ENCODE measurements at places on chromosomes 3 and 15.

GRCh38 chr3:71549951-71550350 lies 33.6 kb downstream of the FOXP1 start:
- DNase-seq = no peak

DNA sequence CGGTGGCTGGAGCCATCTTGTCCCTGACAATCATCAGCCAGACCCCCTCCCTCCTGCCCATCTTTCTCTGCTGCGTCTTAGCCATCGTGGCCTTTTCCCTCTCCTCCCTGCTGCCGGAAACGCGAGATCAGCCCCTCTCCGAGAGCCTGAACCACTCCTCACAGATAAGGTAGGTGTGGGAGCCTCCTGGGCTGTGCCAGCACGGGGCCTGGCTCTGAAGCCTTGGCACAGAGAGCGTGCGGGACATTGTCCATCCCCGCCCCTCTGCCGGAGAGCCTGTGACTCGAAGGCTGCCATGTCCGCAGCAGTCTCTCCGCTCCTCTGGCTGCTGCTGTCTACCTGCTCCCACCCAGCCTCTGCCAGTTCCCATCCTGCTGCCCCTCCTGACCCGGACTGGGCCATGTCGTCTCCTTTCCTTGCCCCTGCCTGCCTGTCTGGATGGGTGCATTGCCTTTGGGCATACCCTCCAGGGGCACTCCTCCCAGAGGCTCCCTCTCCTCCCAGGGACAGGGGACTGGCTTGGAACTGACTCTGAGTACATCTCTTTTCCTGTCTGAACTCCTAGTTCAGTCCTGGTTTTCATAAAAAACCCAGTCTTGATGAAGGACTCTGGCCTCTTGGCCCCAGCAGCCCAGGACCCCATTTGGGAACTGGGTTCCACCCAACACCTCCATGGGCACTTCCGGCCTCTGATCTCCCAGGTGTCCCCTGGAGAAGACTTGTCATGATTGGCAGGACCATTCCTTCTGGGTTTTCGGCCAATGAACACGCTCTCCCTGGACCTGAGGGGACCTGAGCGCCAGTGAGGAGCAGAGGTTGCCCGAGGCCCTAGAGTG lies 30.0 kb upstream of the XYLB start:
- DNase-seq = no peak

DNA sequence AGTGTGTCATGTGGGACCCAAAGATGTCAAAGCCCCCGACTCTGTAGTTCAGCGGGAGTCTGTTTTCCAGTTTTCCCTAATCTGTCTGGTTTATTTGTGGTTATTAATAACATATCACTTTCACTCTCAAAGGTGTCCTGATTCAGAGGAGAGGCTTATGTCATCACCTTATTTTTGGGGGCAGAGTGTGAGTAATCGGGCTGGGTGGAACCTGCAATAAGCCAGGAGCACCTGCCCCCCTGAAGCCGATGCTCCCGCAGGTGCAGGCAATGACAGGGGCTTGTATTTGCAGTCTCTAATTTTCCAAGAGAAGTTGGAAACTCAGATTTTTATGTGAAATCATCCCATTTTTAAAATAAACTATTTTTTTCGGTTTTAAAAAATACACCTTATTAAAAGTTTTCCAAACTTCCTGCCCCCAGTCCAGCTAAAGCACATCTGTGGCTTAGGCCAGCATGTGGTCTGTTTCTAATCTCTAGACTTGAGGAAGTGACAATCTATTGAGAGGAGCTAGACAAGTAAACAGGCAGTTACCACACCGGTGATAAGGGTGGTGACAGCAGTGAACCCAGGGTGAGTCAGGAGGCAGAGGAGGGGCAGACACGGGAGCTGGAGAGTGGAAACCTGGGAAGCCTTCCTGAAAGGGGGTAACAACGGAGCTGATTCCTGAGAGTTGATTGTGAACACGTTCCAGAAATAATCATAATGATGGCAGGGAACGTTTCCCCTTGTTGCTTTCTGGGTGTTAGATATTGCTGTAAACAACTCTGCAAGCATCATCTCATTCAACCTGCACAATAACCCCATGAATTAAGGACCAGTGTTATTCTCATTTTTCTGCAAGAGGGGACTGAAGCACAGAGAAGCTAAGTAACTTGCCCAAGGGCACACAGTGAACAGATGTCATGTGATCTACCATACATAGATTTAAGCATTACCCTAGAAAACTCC lies 37.2 kb downstream of the BHLHE40 start:
- no peak for DNase-seq

DNA sequence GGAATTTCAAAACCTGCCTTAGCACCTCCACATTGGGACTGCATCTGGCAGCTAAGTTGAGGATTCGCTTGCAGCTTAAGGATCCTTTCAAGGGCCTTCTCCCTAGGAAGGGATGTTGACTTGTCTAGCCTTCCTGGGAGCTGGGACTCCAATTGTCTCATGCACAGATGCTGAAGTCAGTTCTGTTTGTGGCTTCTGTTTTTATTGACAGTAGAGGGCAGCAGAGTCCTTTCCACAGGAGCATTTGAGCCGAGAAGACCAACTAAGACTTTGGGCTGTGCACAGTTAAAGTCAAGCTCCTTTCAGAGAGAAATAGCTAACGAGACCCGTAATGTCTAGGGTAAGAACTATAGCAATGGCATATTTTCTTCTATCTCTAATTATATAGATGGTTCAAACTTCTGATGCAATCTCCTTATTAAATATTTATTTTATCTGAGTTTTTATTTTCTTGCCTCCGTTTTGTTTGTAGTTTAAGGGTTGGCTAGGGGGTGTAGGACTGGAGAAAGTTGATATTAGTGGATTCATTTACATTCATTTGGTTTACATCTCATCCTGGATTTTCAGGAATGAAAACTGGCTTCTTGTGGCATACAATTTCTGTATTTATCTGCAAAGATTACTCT lies 59.7 kb upstream of the KBTBD8 start:
- DNase-seq = peak; percentile 12

DNA sequence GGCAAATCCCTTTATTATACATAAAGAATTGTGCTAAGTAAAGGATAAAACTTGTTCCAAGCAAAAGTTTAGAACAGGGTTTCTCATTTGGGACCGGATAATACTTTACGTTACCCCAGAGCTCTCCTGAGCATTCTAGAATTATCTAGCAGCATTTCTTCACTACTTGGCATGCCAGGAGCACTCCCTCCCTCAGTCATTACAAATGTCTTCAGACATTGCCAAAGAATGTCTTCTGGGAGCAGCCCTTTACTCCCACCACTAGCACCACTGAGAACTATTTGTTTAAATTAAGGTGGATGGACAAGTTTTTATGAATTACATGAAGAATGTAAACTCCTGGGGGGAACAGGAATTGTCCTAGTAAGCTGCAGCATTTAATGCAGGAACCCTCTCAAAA lies 516.4 kb downstream of the GBE1 start:
- DNase-seq = no peak

GRCh38 chr3:73603762-73604171 lies 21.0 kb downstream of the PDZRN3 start:
- no peak for DNase-seq

GRCh38 chr15:51283026-51283425 lies 55.4 kb downstream of the CYP19A1 start:
- DNase-seq = no peak

DNA sequence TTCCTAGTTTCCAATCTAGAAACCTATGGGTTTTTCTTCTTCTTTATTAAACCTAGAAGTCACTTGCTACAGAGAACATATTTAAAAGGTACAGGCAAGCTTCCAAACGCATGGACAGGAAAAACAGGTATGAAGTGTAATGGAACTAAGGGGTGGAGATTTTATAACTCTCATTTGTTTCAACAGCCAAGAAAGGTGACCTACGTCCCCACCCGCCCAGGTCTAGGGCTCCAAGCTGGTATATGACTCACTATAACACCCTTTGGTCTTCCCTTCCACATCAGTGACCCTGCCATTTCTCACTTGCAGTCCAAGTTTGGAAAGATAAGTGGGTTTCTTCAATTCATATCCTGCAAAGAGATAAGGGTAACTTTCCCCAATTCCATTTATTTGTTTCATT lies 6.0 kb upstream of the LIPH start:
- no peak for DNase-seq

DNA sequence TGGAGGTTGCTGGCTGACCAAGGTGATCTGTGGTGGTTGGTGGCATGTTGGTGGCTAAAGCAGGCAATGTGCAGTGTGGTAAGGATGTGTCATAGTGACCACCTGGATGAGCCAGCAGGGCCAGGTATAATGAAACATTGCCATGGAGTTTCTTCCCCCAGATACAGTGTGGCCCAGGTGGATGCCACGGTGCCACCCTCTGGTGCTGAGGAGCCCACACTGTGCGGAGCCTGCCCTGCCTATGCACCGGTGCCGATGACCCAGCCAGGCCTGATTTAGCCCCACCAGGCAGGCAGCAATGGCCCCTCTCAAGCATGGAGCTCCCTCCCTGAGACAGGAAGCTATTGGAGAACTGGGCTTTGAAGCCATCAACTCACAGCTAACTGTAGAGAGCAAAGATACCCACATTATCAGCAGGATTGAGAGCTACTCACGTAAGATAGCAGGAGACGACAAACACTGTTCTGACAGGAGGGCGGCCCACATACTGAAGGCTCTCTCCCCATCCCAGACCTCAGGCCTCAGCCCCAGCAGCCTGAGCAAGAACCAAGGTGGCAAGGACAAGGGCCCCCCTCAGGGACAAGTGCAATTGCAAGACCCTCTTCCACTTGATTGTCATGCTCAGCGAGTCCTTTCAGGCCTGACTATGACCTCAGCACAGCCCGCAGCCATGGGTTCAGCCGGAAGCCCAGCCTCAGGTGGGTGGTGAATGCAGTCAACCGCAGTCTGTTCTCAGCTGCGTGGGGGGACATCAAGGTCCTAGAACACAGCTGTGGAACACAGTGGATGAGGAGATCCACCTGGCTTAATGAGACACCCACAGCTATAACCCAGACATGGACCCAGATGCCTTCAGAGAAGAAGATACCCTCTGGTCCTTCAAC lies 82.8 kb upstream of the CDV3 start:
- DNase-seq = no peak

GRCh38 chr3:14768881-14769280 lies 49.9 kb upstream of the FGD5 start:
- DNase-seq = no peak

- DNase-seq = no peak
Observed at GRCh38 chr3:46080969-46081345, 53.7 kb upstream of the XCR1 start.

DNA sequence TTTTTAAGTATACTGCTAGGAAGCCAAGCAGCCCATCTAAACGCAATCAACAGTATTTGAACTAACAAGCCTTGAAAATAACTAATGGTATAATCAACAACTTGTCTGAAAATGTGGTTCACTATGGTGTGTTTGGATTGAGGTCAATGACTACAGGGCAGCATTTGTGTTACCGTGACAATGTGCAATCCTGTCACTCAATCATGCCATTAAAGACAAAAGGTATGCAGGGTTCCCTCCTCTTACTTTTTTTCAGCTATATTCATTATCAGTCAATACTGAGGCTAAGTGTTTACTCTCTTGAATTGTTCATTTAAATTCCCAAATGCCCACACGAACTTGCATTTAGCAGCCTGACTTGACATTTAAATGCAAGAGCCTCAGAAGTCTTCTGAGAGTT lies 1099.3 kb upstream of the EPHA6 start:
- DNase-seq = no peak

DNA sequence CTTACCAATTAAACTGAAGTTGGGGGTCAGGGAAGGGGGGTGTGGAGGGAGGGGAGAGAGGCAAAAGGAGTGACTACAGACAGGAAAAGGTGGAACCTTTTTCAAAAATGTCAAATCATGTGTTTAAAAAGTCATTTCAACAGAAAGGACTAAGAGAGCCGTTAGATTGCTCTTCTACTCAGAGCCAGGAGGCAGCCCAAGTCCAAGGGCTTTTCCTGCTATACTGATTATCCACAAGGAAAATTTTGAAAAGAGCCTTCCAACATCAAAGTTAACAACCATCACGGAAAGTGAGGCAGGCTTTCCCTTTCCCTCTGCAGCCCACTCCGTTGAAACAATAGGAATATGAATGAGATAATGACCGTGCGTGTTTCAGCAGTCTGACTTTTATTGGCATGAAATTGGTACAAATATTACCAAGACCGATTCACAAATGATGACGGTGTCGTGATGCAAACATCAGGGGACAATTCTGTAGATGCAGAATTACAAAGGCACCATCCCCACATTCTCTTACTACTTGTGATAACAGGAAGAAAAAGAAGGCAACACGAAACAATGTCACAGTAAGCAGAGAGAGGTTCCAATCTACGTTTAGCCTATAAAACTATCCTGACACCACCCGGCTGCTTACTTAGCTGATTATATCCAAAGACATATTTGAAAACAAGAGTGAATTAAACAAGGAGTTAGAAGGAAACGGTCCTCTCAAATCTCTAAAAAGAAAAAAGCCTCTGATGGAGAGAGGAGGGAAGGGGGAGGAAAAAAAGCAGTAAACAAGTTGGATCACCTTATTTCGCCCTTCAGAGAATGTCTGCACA lies 453.7 kb downstream of the FOXP1 start:
- DNase-seq = peak; percentile 46

GRCh38 chr15:81183439-81183775 lies 13.3 kb upstream of the IL16 start:
- DNase-seq = no peak

DNA sequence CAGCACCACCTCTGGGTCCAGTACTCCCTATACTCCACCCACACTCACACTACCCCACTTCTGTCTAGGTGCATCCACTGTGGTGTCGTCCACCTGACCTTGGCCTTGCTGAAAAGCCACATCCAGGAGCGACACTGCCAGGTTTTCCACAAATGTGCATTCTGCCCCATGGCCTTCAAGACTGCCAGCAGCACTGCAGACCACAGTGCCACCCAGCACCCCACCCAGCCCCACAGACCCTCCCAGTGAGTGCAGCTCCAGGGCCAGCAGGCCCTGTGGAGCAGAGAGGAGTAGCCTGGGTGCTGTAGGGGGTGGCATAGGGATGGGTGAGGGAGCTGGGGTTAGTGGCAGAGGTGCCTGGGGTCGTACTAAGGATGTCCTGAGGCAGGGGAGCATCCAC lies 19.4 kb upstream of the ALPK3 start:
- no peak for DNase-seq

DNA sequence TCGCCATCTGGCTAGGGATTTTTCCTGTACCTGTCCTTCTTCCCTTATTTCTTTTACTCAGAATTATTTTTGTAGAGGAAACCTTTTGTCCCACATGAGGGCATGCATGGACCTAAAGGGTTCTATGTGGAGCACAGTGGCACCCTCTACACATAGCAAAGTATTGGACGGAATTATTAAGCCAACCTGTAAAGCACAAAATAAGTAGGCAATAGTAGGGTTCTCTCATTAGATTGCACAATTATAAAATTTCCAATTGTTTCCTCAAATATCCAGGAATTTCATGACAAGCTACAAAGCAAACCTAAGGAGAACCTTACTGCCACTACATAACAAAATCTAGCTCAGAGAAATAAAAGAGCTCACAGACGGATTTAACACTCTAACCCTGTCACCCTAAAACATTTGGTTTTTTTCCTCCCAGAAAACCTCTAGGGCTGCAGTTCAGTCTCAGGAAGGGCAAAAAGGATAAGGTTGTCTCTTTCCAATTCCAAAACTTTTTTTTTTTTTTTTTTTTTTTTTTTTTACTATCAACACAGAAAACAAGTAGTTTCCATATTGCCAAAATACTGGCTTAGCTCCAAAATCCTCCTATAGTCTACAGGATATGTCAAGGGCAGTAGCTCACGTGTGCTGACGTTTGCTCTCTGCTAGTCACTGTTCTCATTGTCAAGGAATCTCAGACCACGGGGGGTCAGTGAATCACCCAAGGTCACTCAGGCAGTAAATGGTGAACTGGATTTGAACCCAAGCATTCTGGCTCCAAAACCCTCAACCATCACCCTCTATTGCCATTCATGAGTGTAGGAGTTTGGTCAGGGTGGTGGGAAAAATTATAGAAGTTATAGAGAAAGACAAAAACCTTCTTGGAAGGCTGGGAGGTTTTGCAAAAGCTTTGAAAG lies 52.3 kb downstream of the NCEH1 start:
- DNase-seq = no peak

- no peak for DNase-seq
Observed at GRCh38 chr3:3664935-3665334, 134.3 kb upstream of the LRRN1 start.
